NCI-H2029 (cell line): ENCODE measurements at places on chromosomes 11 and 22.
A peak's percentile ranks its signal among the peaks of the same experiment; 100 is the strongest.

GRCh38 chr11:63916837-63917691 lies at the start of gene RCOR2:
TSS of gene RCOR2 (minus strand) at chr11:63917164. CDS start at chr11:63916456, 708 bp downstream.
- DNase-seq = peak; percentile 86

DNA sequence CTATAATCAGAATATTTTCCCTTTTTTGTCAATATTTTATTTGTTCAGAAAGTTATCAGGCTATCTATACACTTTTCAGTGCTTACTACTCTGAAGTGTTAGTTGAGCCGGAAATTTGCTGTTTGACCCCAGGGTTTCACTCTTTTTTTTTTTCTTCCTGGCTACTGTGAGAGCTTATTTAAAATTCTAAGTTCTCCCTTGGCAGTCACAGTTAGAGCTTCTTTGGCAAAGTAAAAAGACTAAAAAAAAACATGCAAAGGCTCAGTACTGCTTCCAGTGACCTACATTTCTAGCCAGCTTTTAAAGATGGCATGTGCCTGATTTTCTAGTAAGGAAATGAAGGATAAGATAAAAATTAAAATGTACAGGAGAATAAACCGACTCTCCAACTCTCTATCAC lies 48.4 kb downstream of the ELP4 start:
- no peak for DNase-seq

- no peak for DNase-seq
Observed at GRCh38 chr11:110829873-110830272, 117.6 kb upstream of the ARHGAP20 start.

DNA sequence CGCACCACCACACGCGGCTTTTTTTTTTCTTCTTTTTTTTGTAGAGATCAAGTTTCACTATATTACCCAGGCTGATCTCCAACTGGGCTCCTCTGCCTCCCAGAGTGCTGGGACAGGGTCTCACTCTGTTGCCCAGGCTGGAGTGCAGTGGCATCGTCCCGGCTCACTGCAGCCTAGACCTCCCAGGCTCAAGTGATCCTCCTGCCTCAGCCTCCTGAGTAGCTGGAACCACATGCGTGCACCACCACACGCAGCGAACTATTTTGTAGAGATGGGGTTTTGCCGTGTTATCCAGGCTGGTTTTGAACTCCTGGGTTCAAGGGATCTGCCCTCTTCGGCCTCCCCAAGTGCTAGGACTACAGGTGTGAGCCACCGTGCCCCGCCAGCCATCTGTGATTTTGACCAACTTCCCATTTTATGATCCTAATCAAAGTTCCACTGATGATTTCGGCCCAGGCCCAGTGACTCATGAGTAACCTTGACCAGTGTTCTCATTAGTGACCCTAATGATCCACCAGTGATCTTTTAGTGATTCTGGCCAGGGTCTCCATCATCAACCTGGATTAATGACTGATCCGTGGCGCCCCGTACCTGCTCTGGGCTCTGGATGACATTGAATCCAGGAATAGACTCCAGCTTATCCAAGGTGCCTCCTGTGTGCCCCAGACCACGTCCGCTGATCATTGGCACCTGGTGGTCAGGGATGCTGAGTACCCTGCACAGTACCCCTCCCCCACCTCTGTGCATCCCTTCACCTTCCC lies 1.7 kb downstream of the TYMP start:
- DNase-seq = no peak

- DNase-seq = peak; percentile 56
Observed at GRCh38 chr11:13462311-13462900, 616 bp downstream of the BTBD10 start.

DNA sequence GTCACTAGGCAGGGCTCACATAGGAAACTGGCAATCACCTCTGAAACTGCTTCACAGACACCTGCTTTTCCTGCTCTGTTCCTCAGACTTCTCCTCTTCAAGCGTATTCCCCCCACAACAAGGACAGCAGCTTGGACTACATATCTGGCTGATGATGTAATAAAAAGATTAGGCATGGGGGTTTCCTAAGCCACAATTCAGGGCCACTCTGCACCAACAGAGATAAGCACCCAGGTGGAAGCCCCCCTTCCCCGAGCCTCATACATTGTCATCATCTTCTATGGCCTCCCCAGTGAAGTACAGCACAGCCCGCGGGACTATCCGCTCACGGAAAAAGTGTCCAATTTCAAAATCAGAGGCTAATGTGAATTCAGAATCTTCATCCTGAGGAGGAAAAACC lies 25.0 kb upstream of the PHLDA2 start:
- DNase-seq = no peak

GRCh38 chr22:30947816-30948454 lies 20.6 kb downstream of the MORC2 start:
- DNase-seq = no peak

- DNase-seq = no peak
Observed at GRCh38 chr22:46476547-46476941, 60.9 kb downstream of the CELSR1 start.

DNA sequence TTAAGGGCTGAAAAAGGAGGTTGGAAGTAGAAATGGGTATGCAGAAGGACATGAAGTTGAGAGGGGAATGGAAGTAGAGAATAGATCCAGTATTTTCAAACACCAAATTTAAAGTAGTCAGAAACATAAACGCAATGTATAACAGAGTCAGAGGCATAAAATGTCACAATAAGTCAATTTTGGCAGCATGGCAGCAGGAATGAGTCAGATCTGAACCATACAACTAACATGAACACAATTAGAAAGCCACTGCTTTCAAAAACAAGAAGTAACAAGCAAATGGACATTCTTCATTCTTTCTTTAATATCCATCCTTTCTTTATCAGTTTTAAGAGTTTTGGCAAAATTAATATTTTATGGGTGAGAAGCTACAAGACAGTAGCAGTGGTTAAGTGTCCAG lies 2.5 kb downstream of the CHORDC1 start:
- no peak for DNase-seq

- no peak for DNase-seq
Observed at GRCh38 chr22:27641049-27641795, 160.3 kb downstream of the MN1 start.

GRCh38 chr22:49234459-49234858 lies 593.2 kb downstream of the BRD1 start:
- DNase-seq = no peak

GRCh38 chr11:70785372-70785771 lies 387.0 kb downstream of the CTTN start:
- DNase-seq = no peak

DNA sequence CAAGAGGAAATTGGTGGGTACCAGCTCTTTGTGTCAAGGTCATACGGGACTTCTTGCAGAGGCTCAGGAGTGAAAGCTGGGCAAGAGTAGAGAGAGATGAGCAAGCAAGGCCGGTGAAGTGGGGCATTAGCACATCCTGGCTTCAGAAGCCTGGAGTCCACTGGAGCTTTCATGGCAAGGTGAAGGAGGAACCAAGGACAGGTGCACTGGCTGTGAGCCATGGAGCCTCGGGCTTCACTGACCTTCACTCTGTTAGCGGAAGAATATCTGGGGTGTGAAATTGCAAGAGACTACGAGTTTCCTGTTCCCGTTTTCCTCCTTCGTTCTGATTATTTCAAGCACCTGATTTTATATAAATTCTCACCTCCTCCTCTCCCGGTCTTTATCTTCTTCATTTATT lies 25.9 kb upstream of the ST14 start:
- DNase-seq = no peak

DNA sequence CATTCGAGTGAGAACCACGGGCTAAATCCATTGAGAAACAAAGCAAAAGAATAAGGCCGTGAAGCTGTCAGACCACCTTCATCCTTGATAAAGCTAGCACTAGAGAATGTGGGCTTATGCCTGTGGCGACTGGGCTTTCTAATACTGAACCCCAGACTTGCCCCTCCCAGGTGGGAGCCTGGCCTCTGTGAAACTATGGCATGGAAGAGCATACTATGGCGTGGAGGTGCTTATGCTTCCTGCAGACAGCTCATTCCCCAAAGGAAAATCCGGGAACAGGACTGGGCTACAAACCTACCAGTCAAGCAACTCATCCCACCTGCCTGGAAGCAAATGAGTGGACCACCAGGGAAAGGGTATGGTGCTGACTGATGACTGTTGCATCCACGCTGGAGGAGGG lies 92.4 kb downstream of the ZC3H12C start:
- DNase-seq = no peak

- no peak for DNase-seq
Observed at GRCh38 chr22:20899827-20900423, 17.3 kb upstream of the CRKL start.

GRCh38 chr22:39820256-39820655 lies 73.3 kb downstream of the ENTHD1 start:
- DNase-seq = no peak

DNA sequence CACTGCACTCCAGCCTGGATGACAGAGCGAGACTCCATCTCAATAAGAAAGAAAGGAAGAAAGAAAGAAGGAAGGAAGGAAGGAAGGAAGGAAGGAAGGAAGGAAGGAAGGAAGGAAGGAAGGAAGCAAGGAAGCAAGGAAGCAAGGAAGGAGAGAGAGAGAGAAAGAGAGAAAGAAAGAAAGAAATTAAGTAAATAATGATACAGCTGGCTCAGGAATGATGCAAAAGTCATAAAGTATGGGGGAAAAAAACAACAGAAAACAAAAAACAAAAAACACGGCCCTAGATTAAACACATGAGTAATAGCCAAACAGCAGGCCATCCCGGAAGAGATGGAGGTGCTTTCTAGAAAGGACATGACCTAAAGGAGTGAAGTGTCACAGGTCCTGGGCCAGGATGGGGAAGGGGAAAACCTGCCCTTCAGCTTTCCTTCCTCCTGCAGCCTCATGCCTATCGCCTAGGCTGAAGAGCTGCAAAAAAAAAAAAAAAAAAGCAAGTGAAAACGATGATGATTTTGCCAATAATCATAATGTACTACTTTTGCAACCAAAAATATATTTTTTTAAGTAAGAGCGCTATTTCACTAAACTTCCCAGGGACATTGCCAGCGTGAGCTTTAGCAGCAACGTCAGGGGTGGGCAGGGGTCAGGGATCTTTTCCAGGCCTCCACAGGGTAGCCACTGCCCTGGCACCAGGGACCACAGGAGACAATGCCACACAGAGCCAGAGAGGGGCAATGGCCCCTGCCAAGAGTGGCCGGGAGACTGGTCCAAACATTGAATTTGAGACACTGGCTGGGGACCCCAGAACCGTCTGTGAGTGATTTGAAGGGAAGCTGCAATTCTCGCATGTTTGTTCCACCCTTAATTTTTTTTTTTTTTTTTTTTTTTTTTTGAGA lies 28.2 kb upstream of the TMPRSS4 start:
- no peak for DNase-seq

DNA sequence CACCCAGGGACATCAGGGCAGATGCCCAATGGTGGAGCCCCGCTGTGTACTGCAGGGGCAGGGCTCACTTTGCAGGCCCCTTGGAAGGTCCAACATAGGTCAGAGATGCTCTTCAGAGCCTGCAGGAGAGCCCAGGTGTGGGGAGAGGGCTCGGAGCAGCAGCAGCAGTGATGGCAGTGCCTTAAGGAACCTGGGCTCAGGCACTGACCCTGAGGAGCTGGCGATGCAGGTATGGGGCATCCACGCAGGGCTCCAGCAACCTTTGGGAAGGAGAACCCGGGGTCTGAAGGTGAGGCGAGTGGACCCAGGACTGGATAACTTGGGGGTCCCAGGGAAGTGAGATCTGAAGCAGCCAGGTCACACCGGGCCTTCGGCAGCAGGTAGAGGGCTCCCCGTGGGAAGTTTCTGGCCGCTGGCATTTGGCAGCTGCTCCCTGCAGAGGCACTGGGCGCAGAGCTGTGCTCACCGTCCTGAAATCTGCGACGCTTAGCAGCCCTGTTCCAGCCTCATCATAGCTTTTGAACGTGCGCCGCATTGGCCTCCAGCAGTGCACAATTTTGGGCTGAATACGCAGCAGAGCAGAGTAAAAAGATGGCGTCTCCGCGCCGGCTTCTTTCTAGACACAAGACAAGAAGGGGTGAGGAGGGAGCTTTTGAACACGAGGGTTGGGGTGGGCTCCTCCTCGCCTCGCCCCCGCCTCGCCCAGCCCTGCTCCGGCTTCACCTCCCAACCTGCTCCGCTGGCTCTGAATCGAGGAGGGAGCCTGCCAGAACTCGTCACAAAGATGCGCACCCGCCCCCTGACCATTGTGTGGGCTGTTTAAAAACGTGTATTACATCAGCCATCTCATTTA lies 118.8 kb downstream of the MPPED1 start:
- DNase-seq = no peak

- no peak for DNase-seq
Observed at GRCh38 chr11:30960387-30960992, 374.3 kb upstream of the MPPED2 start.

DNA sequence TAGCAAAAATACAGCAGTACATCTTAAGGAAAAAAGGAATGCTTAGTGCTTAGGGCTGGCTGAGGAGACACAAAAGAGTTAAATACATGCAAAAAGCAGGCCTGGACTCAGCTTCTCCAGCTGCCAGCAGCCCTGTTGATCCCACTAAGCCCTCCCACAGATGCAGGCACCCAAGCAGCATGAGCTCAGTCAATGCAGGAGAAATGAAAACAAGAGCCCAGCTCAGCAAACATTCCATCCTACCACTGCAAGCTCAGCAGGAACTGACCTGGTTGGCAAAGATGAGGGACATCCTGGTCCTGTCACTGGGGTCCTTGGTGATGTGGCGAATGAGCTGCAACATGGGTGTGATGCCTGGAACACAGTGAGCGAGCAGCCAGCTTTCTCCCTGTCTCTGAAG lies 5.8 kb downstream of the CYB5R2 start:
- DNase-seq = no peak
